SW480 (cell line): ENCODE measurements at places on chromosomes 5 and 9.

DNA sequence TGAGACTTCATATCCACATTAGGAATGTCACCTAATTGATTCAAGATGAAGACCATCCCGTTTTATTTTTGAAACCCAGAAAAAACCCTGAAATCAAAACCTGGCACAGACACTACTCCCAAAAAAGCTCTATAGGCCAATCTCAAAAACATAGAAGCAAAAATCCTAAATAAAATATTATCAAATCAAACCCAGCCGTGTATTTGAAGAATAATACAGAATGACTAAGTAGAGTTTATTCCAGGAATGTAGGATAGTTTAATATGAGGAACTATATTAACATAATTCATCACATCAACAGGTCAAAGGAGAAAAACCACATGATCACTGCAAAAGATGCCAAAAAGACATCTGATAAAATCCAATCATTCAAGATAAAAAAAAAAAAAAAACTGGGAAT, 167.1 kb downstream of the ACTL7B start:
- DNase-seq, result no peak

- DNase-seq, result no peak
Observed at GRCh38 chr9:114046875-114047274, 31.2 kb downstream of the AMBP start.

- DNase-seq, result no peak
Observed at GRCh38 chr9:122406070-122406890, 35.5 kb downstream of the PTGS1 start.

GRCh38 chr9:9820436-9820835, 792.4 kb downstream of the PTPRD start:
- no peak for DNase-seq

DNA sequence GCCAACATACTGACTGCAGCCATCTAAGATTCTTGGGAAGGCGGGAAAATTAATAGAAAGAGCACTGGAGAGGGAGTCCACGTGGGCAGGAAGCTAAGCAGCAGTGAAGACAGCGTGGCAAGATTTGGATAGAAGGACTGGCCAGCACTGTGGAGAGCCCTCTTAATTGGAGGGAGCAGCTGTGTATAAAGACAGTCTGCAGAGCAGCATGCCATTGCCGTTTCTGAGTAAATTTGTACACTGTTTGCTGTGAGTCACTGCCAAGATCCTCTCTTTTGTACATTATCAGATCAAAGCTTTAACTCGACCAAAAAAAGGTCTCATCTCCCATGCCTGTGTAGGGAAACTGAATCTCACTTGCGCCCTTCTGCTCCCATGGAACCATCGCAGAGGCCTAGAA, 45.3 kb downstream of the INSYN2B start:
- no peak for DNase-seq

DNA sequence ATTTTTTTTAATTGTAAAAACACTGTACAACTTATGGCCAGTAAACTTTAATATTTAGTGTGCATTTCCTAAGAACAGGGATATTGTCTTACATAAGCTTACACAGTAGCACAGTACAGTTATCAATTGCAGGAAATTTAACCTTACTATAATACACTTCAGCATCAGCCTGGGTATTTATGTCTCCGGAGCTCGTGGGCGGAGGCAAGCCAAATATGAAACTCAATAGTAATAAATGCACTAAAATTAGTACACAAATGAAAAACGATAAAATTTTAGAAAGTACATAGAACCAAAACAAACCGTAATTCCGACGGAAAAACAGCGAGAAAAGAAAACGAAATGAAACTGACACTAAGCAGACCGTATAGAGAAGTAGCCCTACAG, 91.2 kb downstream of the ANXA2R start:
- no peak for DNase-seq

GRCh38 chr9:113772121-113772810, 103.8 kb upstream of the ZNF618 start:
- DNase-seq, result no peak

DNA sequence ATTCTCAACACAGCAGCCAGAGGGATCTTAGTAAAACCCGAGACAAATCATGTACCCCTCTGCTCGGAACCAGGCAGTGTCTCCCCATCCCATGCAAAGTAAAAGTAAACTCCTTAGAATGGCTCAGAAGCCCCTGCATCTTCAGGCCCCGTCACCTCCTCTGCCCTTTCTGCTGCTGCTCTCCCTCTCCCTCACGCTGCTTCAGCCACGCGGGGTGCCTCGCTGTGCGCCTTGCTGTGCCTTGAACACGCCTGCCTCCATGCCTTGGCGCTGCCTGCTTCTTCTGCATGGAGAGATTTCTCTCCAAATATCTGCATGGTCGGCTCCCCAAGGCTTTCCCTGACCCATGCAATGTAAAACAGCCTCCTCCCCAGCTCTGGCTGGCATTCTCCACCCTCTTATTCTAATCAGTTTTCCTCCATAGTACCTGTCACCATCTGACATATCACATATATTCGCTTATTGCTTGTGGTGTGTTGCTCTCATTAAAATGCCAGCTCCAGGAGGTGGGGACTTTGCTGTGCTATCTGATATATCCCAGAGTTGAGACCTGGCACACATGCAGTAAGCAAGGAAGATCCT, 8.0 kb downstream of the GPRIN1 start:
- DNase-seq, result no peak

DNA sequence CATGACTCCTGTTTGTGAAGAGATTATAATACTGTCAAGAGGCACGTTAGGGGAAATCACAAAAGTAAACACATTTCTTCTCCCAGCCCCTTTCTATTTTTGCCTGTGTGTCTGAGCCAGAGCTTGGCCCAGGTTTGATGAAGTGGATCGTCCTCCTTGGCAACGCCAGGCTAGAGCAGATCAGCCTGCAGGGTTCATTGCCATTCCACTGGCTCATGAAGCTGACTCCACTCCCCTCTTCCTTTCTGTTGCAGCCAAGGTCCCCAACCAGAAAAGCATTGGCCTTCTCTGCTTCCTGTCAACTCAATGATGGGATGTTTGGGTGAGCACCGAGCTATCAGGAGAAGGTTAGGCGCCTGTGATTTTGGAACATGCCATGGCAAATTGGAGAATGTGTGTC, 3.3 kb downstream of the ADRB2 start:
- DNase-seq, result no peak

GRCh38 chr9:97766092-97766491, 69.0 kb upstream of the XPA start:
- DNase-seq, result no peak

- no peak for DNase-seq
Observed at GRCh38 chr5:113495422-113495841, 7.2 kb upstream of the MCC start.

- peak; percentile 89 for DNase-seq
Observed at GRCh38 chr5:132094393-132095076, 20.9 kb downstream of the CSF2 start.

- DNase-seq, result no peak
Observed at GRCh38 chr5:14286574-14287421, 143.7 kb downstream of the TRIO start.

DNA sequence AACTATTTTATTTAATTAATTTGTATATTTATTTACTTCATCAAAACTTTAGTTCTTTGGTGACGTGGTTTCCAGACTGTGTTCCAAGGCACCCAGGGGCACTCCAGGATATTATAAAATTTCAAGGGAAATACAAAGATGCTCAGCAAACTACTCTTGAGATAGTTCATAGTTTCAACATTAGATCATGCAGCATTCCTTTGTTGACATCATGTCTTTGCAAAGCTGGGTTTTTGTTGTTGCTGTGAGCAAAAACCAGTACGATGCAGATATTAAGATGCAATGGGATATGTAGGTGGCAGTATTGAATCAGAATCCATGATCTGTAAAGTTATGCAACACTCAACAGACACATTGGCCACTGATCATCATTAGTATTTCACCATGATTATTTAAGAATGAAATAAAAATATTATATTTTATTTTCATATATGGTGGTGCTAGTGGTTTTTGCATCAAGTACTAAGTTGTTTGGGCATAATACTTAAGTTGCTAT, 219.7 kb downstream of the ADCY2 start:
- DNase-seq, result no peak

DNA sequence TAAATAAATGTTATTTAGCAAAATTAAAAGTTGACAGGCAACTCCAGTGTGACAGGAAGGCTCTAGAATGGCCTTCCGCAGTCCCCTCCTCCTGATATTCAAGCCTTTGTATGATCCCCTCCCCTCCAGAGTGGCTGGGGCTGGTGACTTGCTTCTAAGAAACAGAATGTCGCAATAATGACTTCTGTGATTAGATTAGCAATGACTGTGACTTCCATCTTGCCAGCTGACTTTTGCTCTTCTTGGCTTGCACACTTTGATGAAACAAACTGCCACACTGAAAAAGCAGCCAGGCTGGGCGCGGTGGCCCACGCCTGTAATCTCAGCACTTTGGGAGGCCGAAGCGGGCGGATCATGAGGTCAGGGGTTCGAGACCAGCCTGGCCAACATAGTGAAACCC, 106.5 kb upstream of the LARP1 start:
- no peak for DNase-seq

GRCh38 chr5:72598401-72599064, 91.3 kb upstream of the ZNF366 start:
- no peak for DNase-seq

DNA sequence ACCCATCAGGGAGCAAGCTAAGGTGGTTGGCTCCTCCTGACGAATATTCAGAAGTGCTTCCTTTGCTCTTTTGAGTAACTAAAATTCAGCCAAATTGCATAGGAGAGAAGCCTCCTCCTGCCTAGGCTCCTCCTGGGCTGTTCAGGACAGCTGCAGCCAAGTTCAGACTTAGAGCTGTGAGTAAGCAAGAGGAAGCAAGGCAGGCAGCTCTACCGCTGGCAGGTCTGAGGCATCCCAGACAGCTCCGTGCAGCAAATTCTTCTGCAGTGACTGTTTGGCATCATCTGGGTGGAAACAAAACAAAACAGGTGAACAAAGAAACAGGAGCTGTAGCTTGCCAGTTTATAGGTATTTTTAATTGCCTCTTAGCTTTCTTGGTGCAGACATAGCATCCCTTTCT, 421.0 kb downstream of the GADD45G start:
- DNase-seq, result peak; percentile 31

- no peak for DNase-seq
Observed at GRCh38 chr5:103272377-103272776, 13.8 kb downstream of the MACIR start.

DNA sequence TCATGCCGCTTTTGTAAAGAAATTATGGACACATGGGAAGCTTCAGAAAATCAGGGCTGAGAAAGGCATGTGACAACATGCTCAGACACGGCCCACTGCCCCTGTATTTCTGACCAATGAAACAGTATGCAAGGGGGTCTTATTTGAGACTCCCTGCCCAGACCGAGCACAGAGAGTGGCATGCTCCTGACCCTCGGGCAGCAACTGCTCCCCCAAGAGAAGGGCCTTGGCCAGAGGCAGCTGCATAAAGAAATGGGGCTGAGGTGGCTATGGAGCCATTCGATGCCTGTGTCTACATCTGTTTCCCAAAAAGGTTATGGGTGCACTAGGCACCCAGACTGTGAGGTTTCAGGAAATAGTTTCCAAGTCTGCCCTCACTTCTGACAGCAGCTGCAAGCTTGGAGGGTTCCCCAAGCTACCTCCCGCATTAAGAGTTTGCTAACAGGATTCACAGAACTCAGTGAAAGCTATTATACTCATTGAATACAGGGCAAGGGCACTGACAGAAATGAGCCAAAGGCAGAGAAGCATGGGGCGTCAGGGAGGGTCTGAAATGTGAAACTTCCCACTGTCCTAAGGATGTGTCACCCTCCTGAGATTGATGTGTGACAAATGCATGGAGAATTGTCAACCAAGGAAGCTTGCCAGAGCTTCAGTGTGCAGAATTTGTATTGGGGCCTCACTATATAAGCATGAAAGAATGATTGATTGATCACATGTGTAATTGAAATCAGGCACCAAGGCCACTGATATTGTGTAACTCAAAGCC, 94.3 kb downstream of the DAP start:
- no peak for DNase-seq

GRCh38 chr5:133851521-133851920, 116.9 kb downstream of the C5orf15 start:
- DNase-seq, result no peak

DNA sequence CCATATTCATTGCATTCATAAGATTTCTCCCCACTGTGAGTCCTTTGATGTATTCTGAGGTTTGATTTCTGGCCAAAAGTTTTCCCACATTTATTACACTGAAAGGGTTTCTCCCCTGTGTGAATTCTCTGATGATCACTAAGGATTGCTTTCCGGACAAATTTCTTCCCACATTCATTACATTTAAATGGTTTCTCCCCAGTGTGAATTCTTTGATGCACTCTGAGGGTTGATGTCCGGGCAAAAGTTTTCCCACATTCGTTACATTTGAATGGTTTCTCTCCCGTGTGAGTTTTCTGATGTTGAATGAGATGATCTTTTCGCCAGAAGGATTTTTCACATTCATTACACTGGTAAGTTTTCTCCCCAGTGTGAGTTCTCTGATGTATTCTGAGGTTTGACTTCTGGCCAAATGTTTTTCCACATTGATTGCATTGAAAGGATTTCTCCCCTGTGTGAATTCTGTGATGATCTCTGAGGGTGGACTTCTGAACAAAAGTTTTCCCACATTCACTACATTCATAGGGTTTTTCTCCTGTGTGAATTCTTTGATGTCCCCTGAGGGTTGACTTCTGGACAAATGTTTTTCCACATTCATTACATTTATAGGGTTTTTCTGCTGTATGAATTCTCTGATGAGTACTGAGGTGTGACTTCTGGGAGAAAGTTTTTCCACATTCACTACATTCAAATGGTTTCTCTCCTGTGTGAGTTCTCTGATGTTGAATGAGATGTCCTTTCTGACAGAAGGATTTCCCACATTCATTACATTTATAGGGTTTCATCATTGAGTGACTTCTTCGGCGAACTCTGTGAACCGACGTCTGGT, 18.8 kb downstream of the ZNF510 start:
- no peak for DNase-seq

GRCh38 chr5:79481574-79481973, 32.4 kb downstream of the HOMER1 start:
- DNase-seq, result no peak

DNA sequence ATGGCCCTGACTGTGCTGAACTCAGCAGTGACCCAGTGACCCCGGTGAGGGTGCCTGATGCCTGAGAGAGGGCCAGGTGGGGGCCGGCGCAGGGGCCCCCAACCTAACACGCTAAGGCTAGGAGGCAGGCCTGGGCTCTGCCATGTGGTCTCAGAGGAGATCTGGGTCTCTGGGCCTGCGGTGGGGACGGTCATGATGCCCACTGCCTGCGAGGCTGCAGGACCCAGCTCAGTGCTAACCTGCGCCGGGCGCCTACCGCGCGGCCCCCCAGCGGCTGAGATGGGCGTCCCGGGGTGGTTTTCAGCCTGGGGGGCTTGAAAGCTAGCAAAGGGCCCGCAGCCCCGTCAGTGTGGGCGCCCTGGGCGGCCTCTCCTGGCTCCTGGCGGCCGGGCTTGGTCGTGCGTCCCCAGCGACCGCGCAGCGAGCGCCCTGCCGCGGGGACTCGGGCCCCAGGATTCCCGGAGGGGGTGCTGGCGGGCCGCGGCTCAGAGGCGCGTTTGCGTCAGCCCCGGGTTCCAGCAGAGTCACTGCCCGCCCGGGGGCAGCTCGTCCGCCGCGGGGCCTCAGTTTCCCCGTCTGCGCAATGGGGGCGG, 2.5 kb downstream of the EGFL7 start:
- no peak for DNase-seq

- DNase-seq, result peak; percentile 83
Observed at GRCh38 chr5:135560858-135561257, 17.9 kb downstream of the CXCL14 start.
